Breast epithelium (tissue), 4 donors: ENCODE measurements at places on chromosomes 5 and 9. TPM values are rescaled to one million over a fixed set of nuclear protein-coding genes. Genes with fewer than 3 reads are reported as not detected.

- DNase-seq = no peak
Observed at GRCh38 chr5:158812408-158812807, 287.3 kb downstream of the EBF1 start.

DNA sequence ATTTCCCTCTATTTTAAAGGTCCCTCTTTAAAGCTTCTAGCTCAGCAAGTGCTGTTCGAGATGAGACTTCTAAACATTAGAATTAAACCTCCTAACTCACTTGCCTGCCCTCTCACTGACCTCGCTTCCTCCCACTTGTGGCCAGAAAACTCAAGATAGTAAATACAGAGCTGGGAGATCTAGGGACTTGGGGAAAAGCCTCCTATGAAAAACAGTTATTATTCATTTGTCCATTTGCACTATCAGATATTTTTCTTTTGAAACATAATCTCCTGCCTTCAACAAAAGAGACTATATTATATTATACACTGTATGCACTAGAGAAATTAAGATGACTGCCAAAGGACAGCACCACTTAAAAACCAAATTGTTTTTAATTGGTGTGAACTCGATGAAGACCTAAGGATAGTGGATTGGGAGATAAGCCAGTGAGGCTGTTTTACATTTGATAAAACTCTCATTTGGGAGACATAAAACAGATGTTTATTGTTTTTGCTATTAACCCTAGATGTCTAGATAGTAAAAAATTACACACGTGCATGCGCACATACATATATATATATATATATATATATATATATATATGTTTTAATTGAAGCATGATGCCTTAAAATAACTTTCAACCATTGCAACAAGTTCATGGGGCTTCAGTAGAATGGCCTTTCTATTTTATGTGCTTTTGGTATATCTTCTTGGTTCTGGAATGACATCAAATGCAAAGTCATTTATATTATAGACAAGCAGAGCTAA lies 229.4 kb downstream of the ADAMTSL1 start:
- no peak for DNase-seq

DNA sequence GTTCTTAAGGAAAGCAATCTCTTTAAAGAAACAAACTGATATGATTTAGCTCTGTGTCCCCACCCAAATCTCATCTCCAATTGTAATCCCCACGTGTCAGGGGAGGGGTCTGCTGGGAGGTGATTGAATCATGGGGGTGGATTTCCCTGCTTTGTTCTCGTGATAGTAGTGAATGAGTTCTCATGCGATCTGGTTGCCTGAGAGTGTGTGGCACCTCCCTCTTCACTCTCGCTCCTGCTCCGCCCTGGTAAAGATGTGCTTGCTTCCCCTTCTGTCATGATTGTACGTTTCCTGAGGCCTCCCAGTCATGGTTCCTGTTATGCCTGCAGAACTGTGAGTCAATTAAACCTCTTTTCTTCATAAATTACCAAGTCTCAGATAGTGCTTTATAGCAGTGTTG lies 412.7 kb upstream of the SMC2 start:
- DNase-seq = no peak

DNA sequence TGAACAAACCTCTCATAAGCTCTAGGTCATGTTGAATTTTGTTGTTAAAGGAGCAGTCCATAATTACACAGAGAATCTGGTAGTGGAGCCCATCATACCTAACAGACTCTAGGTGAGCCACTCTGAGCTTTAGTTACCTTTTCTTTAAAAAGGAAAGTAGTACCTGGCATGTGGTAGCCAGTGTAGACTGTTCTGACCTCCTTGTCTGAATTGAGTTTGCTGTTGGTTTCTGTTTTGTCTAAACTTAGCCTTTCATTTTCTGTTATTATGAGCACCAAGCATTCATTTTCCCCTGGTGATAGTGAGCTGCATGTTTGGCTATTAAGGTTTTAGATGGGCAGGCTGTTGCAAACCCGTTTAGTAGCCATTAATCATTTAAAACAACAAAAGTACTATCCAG lies 112.2 kb downstream of the MAST4 start:
- DNase-seq = no peak

- no peak for DNase-seq
Observed at GRCh38 chr5:152568016-152568415, 162.9 kb upstream of the NMUR2 start.

DNA sequence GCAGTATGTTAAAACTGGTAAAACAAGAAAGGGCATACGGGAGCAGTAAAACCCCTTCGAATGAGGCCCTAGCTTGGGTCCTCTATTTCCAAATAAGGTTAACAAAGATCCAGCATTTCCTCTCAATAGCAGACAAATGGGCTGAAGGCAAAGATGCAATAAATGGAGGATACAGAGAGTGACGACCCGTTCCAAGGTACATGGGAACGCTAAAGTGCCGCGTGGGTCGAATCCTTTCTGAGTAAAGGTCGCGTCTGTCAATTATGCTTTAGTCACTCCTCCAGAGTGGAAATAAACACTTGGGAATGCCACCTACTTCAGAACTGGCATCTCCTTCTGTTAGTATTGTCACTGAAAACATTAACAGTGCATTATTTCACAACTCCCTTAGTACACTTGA lies 24.7 kb downstream of the ARL15 start:
- DNase-seq = no peak

GRCh38 chr9:112784020-112784785 lies 33.6 kb downstream of the SNX30 start:
- no peak for DNase-seq

- no peak for DNase-seq
Observed at GRCh38 chr5:82796643-82797416, 280.4 kb downstream of the TMEM167A start.

- DNase-seq = no peak
Observed at GRCh38 chr5:168724227-168724626, 145.1 kb upstream of the PANK3 start.

GRCh38 chr5:76542887-76543690 lies 80.1 kb downstream of the F2RL2 start:
- DNase-seq = no peak

- DNase-seq = no peak
Observed at GRCh38 chr9:136756836-136757235, 1.2 kb downstream of the LCN8 start.

GRCh38 chr5:18395126-18396110 lies 761.2 kb downstream of the TAF11L14 start:
- no peak for DNase-seq

GRCh38 chr5:73836607-73837006 lies 210.6 kb downstream of the ARHGEF28 start:
- DNase-seq = no peak

GRCh38 chr5:147949711-147950573 lies 43.6 kb upstream of the C5orf46 start:
- no peak for DNase-seq

Gene HTR4
- total RNA-seq = 0.15 TPM

Gene ADRA1B
- total RNA-seq = 2.9 TPM

Gene SLC4A9
- not detected for total RNA-seq

Gene BARHL1
- not detected for total RNA-seq

Gene NEUROG1
- not detected for total RNA-seq

Gene SNCB
- total RNA-seq = not detected

Gene AGXT2
- total RNA-seq = not detected

Gene PGM5
- total RNA-seq = 11.6 TPM

Gene SPATA31D4
- total RNA-seq = not detected

Gene C1QTNF3
- 4.0 TPM for total RNA-seq

Gene KIF4B
- total RNA-seq = not detected

Gene HBEGF
- total RNA-seq = 4.3 TPM
